ENCODE measurements at places on chromosomes 1 and 21.

DNA sequence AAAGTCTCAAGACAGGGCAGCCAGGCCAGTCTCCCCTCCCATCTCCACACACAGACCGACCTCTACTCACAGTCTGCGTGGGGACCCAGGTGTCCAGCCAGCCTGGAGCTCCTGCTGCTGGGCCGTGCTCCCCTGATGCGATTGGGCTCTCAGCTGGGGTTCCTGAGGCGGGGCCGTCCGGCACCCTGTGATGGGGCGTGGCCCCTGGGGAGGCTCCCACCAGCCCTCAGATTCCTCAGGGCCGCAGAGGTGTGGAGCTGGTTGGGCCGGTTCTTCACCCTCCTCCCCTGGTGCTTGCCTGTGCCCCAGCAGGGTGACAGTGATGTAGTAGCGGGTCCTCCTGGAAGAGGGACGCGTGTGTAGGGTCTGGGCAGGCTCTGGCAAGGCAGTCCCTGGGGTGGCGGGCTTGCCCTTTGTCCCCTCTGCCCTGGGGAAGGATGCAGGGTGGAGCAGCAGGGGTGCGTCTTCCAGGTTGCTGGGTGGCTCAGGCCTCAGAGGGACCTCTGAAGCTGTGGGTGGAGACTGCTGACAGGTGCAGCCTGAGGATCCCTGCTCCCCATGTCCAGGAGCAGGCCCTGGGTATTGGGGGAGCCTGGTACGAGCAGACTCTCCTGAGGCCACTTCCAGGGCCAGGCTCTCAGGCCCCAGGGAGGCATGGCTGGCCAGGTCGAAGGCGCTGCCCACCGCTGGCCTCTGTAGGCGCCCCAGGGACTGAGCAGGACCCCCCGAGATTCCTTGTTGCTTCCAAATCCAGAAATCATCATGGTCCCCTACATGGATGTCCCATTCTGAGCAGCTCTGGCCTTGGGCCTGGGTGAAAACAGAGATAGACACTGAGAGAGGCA, at the start of gene CRYBG2:
Gene CRYBG2 (minus strand): TSS at position 155 of the 845 bp plus-strand sequence. CDS start 7,473 bp downstream, outside the sequence.
- no peak for DNase-seq

- DNase-seq: no peak
Measured at GRCh38 chr1:237671262-237671661, 219.5 kb downstream of the ZP4 start.

- DNase-seq: no peak
Measured at GRCh38 chr1:179026813-179027669, 1.3 kb downstream of the FAM20B start.

DNA sequence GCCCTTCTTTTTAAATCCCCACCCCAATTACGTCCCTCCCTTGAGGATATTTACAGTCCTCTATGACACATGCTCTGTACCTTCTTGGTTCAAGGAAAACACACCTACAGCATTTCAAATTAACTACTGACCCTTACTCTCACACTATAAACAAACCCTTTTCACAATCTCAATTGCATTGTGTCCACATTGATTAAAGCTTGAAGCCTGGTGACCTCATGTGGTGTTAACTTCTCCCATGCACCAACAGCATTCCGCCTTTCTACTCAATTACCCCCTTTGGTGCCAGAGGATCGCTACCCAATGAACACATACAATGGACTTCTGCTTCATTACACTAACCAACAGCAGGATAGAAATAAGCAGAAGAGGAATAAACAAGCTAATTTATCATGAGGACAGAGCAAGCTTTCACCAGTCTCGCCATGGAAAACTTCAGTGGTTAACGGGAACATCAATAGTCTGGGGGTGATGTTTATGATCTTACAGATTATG, 15.2 kb downstream of the WLS start:
- no peak for DNase-seq

- no peak for DNase-seq
Measured at GRCh38 chr1:230069796-230070195, 2.8 kb downstream of the GALNT2 start.

GRCh38 chr21:42570841-42571387, 57.3 kb downstream of the SLC37A1 start:
- peak; percentile 28 for DNase-seq

DNA sequence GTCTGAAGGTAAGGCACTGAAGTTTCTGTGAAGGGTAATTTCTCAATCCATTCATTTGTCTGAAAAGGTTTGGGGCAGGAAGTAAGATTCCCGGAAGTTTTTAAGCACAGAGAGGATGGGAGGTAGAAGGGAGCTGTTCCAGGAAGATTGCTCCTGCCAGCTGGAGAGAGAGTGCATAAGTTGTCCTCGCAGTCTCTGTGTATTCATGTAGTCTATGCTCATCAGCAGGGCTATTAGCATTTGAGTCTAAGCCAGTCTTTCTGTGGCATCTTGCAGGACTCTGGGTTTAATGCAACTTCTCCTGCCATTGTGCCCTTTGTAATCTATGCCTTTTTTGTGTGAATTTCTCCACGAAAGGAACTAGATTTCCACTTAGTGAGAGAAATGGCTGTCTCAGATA, 140.8 kb upstream of the FGGY start:
- no peak for DNase-seq

DNA sequence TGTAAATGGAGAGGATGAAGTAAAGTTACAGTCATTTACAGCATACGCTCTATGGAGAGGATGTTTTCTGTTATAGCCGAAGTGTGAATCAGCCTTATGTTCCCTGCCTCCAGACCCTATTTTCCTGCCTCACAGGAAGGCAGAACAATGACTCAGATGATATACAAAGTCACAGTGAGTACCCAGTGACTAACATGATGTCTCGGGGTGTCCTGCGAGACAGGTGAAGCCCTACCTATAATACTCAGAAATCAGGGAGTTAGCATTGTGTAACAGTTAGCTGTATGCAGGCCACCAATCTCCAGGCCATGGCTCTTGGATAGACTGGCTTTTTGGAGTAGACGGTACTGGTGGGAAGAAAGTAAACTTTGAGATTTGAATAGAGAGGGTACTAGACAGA, 55.6 kb upstream of the FBXO28 start:
- no peak for DNase-seq

GRCh38 chr1:2868571-2869195, 67.2 kb upstream of the TTC34 start:
- DNase-seq: no peak

DNA sequence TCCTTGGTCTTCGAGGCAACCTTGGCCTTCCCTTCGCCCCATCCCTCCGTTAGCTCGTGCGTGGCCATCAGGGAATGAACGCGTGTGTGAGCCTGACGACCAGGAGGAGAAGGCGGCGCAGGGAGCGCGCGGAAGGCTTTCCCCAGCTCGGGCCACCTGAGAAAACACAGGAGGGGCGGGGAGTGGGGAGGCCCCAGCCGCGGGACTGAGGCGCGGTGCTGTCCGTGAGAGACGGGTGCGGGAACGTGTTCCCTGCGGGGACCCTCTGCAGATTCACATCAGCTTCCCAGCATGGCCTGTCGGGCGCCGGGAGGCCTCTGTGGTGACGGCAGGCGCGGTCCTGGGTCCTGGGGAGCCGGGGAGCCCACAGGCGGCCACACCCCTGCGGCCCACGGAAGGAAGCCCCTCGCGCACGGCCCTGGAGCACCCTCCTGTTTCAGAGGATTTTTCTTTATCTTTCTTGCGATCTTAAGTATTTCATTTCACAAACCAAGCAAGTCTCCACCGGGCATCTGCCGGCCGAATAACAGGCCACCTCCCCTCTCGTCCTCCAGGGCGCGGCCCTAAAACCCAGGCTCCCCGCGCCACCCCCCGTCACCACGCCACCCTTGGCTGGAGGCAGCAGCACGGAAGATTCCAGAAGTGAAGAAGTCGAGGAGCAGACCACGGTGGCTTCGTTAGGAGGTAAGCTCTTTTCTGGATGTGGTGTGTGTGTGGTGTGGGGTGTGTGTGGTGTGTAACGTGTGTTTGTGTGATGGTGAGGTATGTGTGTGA, 66.3 kb downstream of the SLC19A1 start:
- no peak for DNase-seq

DNA sequence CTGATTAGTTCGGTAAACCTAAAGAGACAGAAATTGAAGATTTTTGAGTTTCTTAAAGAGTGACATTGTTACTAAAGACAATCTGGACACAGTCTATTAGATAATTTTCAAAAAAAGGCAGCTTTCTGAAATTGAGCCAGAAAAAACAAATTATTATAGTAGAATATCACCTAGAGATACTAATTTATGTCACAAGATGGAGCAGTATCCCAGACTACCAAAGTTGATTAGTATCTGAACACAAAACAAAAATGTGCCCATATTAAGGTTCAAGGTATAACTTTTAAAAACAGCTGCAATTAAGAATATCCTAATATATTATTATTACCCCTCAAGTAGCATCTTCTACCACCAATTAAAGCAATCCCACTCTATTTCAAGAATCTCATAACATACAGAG, 40.5 kb upstream of the SYT2 start:
- no peak for DNase-seq

GRCh38 chr1:54376430-54377039, 29.7 kb downstream of the SSBP3 start:
- DNase-seq: no peak

GRCh38 chr1:245751726-245752470, 597.1 kb downstream of the KIF26B start:
- DNase-seq: no peak

DNA sequence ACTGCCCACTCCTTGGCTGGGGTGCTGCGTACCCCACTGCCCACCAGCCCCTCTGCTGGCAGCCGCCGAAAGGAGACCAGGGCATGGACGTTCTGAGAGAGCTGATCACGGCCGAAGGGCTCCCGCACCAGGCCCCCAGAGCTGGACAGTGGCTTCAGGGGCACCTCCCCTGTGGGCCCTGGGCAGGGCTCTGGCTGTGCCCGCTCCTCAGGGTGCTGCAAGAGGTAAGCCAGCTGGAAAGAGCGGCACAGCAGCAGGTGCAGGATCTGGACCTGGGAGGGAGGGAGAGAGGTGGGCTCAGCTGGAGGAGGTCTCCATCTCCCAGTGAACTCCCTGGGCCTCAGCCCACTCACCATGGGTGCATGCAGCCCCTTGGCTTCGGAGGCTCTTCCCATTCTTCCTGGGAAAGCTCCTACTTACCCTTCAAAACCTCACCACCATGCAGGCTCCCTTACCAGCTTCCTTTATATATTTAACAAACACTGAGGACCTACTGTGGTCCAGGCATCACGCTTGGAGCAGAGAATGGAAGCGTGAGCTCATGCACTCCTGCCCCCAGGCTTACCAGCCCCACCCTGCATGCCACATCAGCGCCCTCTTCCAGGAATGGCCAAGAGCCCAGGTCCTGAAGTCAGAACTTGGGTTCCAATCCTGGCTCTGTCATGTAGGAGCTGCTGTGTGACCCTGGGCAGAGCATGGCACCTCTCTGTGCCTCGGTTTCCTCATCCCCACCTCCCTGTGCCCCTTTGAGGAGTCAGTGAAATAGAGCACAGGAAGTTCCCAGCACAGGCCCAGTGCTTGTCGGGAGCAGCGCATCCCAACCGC, 6.8 kb upstream of the KIF17 start:
- DNase-seq: no peak

DNA sequence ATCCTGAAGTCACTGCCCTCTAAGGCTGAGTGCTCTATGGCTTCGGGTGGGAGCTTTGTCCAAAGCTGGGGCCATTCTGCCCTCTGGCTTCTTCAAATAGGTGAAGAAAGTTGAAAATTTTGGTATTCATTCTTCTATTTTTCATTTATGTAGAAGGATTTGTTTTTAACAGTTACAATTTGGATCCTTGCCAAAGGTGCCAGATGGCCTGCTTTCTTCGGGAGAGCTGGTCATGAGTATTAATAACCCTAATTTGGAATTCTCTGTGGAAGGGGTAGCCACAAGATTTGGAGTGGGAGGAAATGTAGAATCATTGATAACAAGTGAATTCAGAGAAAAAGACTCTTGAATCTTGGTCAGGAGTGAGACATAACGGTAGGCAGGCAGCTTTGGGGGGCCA, 370.4 kb upstream of the ST6GALNAC5 start:
- DNase-seq: no peak
